Fibroblast of skin of scalp (primary cell): ENCODE measurements at places on chromosomes 12 and 14.

DNA sequence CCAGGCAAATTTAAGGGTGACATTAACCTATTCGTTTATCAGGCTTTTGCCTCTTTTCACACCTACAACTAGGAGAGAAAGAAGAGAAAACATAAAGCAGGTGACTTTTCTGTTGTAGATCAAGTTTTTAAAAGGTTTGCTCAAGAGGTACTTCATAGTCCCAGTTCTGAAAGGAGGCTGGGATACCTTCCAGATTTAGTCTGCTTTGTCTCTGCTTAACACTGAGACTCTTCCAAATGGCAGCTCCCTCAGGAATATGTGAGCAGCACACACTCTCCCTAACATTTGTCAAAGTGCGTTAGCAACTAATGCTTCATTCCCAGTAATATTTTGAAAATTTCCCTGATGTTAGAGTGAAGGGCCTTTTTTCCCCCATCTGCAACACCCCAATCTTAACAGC, 133.7 kb upstream of the RASSF8 start:
- no peak for DNase-seq

GRCh38 chr14:40371011-40371410, 938.8 kb upstream of the FBXO33 start:
- no peak for DNase-seq

DNA sequence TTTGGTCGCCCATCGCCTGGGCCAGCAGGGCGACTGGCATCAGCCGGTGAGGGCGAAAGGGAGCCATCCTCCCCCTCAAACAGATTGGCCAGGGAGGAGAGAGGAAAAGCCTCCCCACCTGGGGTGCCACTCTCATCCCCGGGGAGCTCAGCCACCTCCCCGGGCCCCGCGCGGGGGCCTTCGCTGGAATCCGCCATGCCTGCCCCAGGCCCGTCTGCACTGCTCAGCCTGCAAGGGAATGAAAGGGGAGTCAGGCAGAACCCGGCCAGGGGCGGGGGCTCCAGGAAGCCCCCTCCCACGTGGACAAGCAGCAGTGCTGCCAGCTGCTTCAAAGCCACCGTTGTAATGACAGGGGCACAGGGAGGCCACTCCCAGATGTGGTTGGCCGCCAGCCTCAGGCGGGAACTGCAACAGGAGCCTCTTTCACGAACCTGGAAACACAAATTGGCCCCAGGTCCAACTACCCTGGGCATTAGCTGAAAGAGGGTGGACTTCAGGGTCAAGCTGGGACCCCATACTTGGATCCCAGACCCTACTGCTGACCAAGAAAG, 18.5 kb downstream of the TRPV4 start:
- DNase-seq = no peak

DNA sequence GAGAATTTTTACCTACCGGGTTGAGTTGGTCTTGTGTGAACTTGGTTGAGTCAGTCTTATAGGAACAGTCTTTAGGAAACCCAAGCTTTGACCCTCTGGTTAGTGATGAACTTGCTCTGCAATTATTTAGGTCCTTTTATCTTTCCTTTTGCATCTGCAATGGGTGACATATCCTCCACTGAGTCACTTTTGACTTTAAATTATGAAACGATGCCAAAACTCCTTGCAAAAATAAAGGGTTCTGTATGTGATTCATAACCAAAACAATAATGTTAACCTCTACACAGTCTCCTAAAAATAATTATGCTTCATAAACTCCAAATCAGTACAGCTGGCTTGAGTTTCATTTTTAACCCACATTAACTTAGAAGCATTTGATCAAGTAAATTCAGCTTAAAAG, 979.4 kb downstream of the GALC start:
- DNase-seq = peak; percentile 86

DNA sequence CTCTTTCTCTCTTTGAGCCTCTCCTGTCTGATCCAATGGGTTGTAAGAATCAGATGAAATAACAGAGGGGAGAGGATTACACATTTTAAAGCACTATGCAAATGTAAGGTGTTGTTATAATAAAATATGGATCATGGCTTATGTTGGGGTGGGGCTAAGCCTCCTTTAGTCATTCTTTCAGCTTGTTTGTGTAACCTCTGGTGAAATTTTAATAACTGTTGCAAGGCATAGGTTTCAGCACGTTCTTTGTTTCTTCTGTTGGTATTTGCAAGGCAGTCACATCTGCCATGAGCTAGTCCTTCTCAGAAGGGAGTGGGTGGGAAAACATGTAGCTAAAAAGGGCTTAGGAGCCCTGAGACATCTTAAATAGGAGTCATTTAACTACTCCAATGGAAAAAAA, 74.8 kb upstream of the FRMD6 start:
- peak; percentile 66 for DNase-seq

DNA sequence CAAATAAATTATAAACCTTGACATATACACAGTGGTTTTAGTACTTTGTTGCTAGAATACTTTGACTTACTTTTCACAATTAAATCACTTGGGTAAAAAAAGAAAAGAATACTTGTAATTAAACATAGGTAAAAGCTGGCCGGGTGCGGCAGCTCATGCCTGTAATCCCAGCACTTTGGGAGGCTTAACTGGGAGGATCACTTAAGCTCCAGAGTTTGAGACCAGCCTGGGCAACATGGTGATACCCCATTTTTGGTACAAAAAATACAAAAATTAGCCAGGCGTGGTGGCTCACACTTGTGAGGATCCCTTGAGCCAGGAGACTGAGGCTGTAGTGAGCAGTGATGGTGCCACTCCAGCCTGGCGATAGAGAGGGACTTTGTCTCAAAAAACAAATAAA, 7.8 kb downstream of the STX2 start:
- DNase-seq = no peak

DNA sequence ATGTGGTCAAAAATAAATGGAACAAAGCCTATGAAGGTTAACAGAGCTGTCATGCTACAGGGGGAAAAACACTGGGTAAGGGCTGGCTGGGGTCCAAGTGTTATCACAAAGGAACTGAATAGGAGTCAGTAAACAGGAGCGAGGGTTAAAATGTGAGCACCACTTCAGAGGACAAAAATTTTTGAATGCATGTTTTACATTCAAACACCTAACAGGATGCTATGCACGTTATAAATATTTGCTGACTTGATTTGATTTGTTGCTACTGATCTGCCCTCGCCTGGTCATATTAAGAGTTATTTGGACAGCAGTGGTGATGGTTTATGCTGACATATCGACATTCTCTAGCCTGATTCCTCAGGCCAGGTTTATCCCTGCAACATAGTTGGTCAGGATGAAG, 7.4 kb upstream of the KTN1 start:
- DNase-seq = no peak

DNA sequence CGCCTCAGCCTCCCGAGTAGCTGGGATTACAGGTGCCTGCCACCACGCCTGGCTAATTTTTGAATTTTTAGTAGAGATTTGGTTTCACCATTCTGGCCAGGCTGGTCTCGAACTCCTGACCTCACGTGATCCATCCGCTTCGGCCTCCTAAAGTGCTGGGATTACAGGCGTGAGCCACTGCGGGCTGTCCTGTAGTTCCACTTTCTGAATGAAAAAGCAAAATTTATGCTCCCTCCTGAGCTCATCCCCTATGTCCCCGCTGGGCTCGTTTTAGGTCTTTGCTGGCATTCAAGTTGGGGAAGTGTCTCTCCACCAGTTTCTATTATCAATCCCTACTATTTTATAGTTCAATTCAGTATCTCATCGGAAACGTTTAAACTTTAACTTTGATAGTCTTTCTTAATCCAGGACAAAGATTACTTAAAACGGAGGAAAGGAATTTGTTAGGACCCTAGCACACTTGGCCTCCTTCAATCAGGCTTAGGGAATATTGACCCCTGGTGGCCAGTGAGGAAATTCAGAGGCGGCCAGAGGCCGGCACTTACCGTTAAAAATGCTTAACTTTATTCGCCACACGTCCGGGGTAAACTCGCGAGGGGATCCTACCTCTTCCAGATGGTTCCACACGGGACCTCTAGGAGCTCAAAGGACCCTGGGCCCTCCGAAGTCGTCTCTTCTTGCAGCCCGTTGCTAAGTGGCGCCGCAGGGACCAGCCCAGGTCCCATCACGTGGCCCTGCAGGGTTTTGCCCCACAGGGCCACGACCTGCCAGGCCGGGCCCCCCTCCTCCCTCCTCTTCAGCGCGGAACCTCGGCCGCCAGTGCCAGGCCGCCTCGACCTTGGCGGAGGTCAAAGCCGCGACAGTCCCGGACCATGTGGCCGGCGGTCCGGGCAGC, 11.4 kb upstream of the DNAL1 start:
- peak; percentile 71 for DNase-seq

DNA sequence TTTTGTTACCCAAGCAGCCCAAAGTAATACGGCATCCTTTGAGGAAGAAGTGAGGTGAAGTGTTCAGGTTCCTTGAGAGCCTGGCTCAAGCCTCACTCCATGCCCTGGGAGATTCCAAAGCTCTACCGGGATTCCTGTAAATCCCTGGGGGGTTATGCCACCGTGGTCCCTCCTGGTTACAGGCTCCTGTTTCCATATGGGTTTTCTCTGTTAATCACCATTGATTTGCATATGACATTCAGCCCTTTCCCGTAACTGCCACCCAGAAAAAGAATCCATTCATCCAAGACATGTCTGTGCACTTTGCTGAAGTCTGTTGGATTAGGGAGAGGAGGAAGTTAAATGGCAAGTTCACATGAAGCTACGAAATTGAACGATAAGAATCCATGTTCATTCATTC, 27.9 kb upstream of the CCDC60 start:
- no peak for DNase-seq

DNA sequence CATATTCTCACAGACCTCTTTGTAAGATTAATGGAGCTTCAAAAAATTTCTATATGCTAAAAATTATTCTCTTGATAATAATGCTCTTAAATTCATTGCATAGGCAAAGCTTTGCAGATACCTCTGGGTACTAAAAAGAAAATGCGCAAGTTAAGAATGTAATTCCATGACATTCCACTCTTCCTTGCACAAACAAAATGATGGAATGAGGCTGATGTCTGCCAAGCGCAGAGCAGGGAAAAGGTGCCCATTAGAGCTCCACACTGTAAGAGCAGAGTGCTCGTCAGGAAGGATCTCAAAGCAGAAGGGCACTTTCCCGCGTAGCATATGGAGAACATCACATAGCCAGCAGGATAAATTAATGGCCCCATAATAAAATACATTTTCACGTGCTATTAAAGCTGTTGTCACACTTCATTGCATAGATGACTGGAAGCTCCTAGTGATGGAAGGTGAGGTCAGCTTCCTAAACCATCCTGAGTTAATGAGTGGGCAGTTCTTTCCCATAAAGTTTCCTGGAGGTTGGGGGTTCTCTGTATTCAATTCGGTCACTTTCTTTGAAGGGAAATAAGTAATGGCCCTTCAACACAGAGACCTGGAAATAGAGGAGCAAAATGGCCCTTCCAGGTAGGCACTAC, 1058.9 kb downstream of the GALC start:
- DNase-seq = no peak

DNA sequence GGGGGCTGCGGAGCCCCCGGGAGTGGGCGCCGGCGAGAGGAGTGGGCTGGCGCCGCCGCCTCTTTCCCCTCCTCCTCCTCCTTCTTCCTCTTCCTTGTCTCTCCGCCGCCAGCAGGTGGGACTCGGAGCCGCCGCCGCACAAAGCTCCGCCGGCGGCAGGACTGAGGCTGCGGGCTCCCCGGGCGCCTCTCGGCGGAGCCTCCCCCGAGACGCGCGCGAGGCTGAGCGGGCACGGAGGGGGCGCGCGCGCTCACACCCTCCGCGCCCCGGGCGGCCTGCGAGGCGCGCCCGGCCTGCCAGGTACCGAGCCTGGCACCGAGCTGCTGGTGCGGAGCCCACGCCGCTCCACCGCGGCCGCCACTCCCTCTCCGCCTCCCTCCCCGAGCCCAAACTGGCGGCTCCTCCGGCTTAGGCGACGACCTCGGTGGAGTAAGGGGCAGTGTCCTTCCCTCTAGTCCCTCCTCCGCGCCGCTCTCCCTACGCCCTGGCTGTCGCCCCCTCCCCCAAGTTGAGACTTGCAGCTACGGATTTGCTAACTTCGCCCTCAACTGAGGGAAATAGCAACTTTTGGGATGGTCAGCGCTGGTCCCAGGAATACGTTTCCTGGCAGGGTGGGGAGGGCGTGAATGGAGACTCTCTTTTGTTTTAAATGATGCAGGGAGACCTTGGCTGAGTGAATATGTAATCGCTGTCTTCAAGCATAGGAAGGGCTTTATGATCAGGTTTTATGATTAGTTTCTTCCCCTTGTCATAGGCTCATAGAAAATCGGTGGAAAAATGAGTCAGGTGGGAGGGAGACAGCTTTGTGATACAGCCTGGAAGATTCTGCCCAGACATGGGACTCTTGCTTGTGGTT, 199.5 kb upstream of the CAND1 start:
- no peak for DNase-seq

DNA sequence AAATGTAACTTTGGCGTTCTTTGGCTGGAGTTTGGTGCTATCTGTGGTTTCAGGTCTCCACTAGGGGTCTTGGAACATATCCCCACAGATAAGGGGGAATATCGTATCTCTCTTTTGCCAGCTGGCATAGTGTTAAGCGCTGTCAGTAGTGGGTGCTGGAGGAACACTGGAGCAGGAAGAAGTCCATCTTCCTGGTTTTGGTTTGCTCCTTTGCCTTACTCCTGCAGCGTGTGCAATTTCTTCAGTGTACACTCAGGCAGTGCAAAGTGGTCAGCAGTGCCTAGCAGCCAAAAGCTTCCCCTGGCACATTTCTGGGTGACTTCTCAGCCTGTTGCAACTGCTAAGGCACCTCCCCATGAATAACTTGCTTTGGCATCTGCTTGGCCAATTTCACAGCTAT, 11.7 kb upstream of the RIPK3 start:
- DNase-seq = peak; percentile 39

DNA sequence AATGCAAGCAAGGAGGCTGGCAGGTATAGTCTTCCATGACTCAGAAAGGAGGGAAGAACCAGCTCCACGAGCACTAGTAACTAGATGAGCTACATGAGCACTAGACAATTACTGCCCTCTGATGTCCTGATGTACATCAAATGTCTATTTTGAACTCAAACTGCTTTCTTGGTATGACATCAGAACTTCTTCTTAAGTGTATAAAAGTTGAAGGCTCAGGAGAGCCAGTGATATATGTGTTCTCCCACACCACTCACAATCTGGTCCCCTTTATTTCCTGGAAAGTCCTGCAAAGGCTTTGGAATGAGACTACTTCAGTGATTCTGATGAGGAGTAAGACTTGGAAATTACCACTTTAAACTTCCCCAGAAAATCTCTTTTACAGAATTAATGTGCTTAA, 18.5 kb upstream of the DHRS7 start:
- peak; percentile 19 for DNase-seq

DNA sequence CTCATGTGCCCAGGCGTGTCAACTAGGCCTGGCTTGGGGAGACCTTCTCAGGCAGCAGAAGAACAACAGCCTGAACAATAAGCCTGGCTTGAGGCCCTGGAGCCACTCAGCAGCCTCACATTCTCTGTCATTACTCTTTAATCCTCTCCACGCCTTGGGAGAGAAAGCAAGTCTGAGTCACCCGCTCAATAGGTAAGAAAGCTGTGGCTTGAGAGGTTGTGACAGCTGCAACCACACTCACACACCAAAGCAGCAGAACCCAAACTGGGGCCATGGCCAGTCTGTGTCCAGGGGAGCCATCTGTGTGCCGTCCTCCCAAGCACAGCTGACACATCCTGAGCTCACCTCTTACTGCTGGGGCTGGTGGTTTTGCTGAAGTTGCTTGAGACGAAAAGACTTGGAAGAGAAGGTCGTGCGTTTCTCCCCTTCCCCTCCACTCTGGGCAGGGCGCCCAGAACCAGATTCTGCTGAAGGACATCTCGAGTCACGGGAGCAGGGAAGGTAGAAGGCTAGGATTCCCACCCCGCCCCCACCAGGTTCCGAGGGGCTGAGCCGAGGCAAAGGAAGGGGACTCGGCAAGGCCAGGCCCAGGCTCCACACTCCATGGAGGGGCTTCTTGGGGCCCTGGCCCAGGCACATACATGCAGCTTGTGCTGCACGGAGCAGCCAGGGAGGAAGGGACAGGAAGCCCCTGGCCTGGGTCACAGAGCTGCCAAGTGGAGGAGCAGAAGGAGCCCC, 5.5 kb downstream of the TMEM63C start:
- no peak for DNase-seq
